CD4-positive, alpha-beta T cell treated with Interleukin-21 for 1 hour (primary cell): ENCODE measurements at places on chromosomes 4 and X.

- DNase-seq, result no peak
Measured at GRCh38 chrX:115972717-115973116, 197.8 kb upstream of the AGTR2 start.

GRCh38 chr4:153419673-153420278, 46.4 kb upstream of the TMEM131L start:
- no peak for DNase-seq

- DNase-seq, result no peak
Measured at GRCh38 chr4:16993956-16994840, 95.8 kb upstream of the LDB2 start.

DNA sequence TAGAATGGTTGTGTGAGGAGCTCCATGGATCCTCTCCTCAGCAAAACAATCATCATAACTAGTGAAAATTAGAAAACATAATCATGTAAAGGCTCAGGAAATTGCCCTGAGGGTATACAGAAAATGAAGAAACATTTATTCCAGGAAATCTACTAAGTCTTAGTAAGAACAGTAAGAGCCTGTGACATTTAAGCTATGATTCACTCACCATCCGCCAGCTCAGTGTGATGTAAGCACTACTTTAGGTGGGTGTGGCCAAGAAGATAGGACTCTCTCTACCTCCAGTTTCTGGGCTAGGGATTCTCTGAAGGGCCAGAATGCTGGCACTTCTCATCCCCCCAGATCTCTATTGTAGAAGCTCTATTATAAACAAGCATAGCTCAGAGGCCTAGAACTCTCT, 147.5 kb downstream of the DLG3 start:
- DNase-seq, result no peak

GRCh38 chrX:6681521-6682145, 146.7 kb upstream of the VCX3A start:
- DNase-seq, result no peak

DNA sequence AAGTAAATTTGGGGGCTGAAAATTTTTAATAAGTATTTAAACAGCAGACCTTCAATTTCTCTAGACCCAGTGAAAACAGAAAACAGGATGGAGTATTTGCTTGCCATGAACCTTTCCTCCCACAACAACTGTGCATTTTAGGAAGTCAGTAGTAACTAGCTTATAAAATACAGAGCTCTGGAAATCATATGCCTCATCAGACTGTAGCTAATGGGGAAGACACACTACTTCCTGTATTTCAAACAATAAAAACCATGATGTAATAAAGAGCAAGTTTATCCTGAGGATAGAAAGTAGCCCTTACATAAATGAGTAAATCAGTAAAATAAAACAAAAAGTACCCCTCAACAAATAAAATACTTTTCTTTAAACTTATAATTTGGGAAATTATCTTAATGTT, 280.1 kb upstream of the ZFP42 start:
- DNase-seq, result no peak

- DNase-seq, result peak; percentile 66
Measured at GRCh38 chr4:48578132-48578968, 88.3 kb downstream of the ZAR1 start.

DNA sequence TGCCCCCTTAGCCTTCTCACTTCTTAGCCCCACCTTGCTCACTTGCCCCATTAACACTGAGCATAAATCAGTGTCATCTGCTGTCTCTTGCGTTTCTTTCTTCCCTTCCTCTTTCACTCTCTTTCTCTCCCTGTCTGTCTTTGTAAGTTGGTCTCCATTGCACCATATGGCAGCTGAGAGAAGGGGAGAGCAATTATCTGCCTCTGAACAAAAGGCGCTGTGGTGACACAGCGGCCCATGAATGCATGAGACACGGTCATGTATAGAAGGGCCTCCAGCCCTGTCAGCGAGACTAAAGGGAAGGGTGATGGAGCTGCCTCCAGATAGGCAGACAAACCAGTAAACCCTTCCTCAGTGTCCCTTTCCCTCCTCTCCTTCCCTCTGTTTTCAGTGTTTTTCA, 88.8 kb upstream of the PCDH18 start:
- DNase-seq, result no peak

- no peak for DNase-seq
Measured at GRCh38 chr4:65669111-65670019, 924 bp downstream of the EPHA5 start.

- no peak for DNase-seq
Measured at GRCh38 chr4:105555409-105555808, 3.0 kb downstream of the ARHGEF38 start.

GRCh38 chrX:133985164-133985966, at the start of gene GPC3:
TSS of gene GPC3 (minus strand) at chrX:133985594.
- peak; percentile 25 for DNase-seq

DNA sequence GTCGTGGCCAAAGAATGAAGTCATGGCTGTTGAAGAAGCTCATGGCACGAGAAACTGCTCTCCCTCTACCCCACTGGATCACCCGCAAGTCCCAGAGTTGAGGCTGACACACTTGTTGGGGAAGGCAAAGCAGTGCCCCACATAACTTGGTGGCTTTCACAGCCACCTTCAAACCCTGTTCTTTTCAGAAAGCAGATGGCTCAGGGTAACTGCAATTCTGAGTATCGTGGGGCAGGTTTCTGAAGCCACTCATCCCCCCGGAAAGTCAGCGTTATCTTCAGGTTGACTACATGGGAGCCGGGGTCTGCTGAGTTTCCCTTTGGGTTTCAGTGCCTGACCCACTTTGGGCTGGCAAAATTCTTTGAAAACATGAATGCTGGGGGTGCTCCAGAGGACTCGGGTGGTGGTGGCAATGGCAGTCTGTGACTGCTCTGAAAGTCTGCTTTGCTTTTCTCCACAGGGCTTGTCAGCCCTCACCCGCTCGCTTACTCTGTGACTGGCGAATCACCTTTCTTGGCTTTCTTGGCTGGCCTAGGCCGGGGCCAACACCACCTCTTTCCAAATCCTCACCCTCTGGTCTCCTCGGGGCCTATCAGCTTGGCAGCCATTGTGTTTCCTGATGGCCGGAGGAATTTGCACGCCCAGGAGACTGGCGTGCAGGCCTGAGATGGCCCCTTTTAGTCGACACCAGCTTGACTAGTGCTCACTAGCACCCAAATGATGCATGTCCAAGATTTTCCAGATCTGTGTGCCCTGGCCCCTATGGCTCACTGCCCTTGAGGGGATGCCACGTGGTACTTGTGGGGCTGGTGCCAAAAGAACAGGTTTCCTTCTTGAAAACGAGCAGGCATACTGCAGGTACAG, 7.3 kb downstream of the PPP1R3F start:
- no peak for DNase-seq

- DNase-seq, result peak; percentile 44
Measured at GRCh38 chr4:76377911-76378310, 43.0 kb downstream of the CCDC158 start.

DNA sequence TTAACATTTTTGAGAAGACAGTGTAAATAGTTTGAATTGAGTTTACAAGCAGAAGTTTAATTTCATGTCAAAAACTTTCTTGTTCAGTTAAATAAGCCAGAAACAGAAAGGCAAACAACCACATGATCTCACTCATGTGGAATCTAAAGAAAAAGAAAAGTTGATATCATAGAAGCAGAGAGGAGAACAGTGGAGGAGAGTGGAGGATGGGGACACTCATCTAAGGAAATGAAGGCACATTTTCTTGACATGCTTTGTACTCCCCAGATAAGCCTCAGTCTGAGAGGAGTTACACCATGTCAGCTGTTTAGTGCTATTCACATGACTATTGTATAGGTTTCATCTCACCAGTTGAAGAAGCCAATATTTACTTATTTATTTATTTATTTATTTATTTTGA, 13.5 kb downstream of the SNCA start:
- no peak for DNase-seq
